ENCODE measurements at places on chromosomes 4 and X. TPM values are rescaled to one million over a fixed set of nuclear protein-coding genes. Genes with fewer than 3 reads are reported as not detected.

DNA sequence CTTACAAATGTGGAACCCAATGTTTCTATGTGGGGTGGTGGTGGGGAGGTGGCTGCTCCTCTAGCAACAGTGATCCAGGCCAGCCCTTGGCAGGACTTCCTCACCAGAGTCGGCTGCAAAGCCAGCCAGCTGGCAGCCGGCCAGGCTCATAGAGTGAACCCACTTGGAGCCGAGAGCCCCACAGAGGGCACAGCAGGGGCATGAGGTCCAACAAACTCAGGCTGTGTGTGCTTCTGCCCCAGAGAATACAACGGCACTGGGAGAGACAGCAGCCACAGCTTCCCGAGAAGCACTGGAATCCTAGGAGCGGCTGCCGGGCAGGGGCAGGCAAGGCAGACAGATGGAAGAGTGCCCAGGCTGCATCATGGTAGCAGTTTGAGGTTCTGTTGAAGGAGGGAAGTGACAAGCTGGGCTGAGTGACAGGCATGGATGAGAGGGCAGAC, 23.5 kb upstream of the SOWAHD start:
- DNase-seq = no peak

DNA sequence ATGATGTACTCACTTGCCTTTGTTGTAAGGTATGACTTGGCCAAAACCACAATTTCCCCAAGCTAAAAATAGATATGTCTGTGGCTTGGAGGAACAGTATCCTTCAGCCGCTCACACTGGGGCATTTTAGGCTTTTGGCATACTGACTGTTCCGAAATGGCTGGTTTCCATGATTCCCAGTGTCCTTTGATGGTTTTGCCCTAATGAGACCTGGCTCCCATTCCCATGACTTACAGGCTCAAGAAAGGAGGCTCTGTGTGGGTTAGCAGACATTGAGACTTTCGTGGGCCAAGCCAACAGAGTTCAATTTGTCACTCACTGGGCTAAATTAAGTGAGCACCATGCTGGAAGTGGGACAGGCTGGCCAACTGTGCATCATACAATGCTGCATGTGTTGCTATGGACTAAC, 150.6 kb downstream of the CEP135 start:
- DNase-seq = no peak

The PNCK gene
- total RNA-seq = not detected

- DNase-seq = no peak
These were observed 134.4 kb upstream of the JADE1 start for GRCh38 chr4:128675083-128675482.

The TMEM150C gene
- 4.4 TPM for total RNA-seq

DNA sequence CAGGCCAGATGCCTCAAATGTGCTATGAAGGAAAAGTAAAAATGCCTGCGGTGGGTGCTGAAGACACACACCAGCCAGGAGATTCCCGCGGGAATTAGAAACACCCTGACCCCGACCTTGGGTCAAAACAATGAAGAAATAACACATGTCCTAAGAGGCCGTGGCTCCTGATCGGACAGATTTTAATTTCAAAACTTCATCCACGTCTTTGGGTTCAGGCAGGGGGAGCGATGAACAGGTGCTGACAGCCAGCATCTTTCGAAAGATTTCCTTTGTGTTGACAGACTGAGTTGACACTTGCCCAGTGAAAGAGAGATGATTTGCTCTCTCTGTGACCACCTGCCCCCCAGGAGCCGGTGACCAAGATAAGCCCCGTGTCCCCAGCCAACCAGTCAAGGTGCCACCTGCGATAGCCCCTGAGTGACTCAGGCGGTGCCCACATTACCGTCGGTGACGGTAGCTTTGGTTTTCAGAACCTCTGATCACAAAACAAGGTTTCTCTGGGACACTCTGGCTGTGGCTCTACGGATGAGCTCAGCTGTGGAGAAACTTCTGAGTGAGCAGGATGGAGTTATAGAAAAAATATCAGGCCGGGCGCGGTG, 11.0 kb upstream of the IL3RA start:
- no peak for DNase-seq

DNA sequence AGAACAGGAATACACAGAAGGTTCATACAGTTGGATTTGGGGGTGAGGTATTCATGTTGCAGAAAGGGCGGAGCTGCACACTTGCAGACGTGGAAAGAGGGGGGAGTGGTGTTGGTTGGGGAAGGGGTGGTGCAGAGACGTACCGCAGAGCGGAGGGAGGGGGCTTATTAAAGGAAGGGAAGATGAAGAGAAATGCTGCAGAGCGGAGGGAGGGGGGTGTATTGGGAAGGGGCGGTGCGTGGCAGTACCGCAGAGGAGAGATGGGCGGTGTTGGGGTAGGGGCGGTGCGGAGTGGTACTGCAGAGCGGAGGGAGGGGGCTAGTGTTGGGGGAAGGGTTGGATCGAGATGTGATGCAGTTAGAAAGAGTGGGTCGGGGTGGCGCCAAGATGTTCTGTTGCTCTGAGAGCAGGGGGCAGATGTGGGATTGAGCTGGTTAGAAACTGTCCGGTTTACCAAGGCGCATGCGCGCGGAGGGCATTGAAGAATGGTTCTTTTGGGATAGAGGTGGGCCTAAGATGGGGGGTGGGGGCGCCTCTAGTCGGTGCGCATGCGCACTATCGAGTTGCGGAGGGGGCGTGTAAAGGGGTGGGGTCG, 900 bp downstream of the TRO start:
- no peak for DNase-seq

DNA sequence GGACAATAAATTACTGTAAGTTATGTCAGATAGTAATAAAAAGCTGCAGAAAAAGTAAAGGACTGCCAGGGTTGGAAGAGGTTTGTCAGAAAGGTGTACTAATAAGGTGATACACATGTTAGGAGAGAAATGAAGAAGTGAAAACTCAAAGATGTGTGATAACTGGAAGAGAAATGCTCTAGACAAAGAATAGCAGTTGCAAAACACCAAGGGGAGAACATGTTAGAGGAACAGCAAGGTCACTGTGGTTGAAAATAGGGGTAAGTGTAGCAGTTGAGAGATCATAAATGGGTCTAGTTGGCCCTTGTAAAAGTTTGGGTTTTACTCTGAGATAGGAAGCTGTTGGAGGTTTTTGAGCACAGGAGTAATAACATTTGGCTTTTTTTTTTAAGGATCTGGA, 46.9 kb downstream of the HSPA4L start:
- no peak for DNase-seq

GRCh38 chrX:63754136-63754859, 30.7 kb downstream of the ARHGEF9 start:
- DNase-seq = no peak

The ELOVL6 gene
- total RNA-seq = 7.1 TPM

DNA sequence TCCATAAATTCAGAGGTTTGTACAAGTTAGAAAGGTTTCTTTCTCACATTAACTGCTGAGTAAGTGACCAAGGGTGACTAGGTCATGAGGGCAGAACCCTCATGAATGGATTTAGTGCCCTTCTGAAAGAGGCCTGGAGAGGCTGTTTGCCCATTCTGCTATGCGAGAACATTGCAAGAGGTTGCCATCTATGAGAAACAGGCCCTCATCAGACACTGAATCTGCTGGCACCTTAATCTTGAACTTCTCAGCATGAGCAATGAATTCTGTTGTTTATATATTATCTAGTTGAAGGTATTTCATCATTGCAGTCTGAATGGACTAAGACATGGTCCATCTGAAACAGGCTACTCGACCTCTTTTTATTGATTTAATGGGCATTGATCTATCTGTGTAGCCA, 96.2 kb upstream of the GPRIN3 start:
- no peak for DNase-seq

The FAM184B gene
- not detected for total RNA-seq

DNA sequence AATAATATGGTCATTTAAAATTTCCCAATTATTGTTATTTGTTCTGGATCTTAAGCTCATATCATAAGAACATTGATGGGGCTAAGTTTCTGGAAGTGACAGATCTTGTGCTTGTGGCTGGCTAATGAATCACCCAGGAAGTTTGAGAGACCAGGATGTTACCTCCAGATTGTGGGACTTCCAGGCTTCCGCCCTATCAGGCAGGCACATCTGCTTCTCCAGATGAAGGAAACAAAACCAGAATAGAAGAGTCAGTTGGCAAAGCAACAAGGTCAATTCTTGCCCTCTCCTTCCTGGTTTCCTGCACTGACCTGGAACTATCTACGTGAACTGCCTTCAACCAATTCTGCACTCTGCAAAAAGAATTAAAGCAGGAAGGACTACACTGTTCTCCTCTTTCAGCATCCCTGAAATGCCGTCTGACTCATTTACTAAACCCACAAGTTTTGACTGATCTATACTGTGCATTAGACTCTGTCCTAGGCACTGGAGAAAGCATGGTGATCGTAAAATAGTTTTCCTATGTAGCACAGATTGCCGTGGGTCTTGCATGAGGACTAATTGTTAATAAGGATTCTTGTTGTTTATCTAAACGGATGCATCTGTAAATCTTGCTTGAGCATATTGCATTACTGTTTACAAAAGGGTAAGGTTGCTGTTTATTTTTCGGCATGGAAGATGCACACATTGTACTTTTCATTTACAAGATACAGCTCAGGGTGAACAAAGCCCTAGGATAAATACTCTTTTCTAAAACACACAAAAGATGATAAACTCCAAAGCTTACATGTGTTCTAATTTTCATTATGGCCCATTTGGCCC, 74.6 kb downstream of the AMELX start:
- DNase-seq = peak; percentile 22

GRCh38 chrX:154412468-154412867, 1.1 kb downstream of the TAFAZZIN start:
- no peak for DNase-seq

The COL4A6 gene
- 1.5 TPM for total RNA-seq

- no peak for DNase-seq
These were observed 40.7 kb downstream of the ANXA3 start for GRCh38 chr4:78592088-78592783.

The NLGN4X gene
- not detected for total RNA-seq

The CHIC2 gene
- 68.0 TPM for total RNA-seq

- DNase-seq = no peak
These were observed 197.7 kb downstream of the GC start for GRCh38 chr4:71586087-71586763.

The ASMT gene
- total RNA-seq = not detected

GRCh38 chr4:122733787-122734120, 1.2 kb downstream of the BBS12 start:
- no peak for DNase-seq

The EPGN gene
- not detected for total RNA-seq

The USP17L26 gene
- not detected for total RNA-seq

GRCh38 chr4:26476545-26476944, 13.7 kb downstream of the CCKAR start:
- no peak for DNase-seq

- no peak for DNase-seq
These were observed 236.3 kb upstream of the NWD2 start for GRCh38 chr4:37008199-37008598.

DNA sequence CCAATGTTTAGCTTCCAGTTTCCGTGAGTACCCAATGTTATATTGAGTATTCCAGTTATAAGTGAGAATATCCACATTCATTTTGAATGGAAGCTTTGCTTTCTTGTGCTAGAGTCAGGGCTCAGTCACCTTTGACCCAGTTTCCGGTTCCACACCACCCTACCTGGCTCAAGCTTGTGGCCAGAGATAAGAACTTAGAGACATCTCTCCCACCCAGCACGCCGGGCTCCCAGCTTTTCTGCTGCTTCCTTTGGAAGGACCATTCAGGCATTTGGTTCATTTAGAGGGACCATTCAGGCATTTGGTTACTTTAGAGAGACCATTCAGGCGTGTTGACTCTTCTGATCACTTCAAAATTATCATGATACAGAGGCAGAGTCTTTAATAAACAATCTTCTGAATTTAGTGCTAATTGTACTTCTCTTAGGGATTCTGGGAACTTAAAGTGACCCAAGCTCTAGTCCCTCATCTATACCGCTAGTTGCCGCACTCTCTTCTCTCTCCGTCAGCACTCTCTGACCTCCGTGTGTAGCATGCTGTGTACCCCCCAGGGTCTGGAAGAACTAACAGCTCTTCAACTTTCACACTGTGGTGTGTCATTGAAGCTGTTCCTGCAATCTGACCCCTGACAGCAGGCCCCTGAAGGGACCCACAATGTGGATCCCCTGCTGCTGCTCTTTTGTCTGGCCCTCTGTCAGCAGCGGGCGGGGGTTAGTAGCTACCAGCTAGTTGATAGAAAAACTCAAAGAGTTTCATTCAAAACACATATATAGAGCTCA, 943.1 kb downstream of the ARAP2 start:
- no peak for DNase-seq

The HS3ST1 gene
- total RNA-seq = 5.3 TPM

DNA sequence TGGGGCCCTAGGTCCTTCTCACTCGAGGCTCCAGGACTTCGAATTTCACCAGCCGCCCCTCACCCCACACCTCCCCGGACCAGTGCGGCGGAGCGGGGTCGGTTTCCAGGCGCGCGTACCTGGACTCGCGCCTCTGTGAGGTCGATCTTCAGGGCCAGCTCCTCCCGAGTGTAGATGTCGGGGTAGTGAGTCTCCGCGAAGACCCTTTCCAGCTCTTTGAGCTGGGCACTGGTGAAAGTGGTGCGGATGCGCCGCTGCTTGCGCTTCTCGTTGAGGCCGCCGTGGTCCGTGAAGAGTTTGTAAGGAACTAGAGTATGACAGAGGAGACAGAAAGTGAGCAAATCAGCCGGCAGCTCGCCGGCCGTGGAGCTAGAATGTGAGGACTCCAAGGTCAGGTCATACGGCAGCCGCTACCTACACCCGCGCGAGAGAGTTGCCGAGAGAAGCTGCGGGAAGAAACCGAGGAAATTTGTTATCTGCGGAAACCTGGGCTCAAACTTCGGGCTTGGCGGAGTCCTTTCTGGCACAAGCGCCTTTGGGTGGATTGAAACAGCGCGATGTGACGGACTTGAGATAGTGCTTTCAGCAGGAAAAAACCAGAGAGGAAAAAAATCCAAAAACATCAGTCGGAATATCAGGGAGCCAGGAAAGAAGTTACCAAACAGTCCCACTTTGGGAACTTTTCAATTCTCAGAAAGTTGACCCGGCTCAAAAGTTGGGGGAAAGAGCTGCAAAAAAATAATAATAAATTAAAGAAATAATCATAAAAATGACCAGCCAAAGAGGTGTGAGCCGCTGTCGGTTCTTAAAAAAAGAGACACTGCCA, 1.1 kb downstream of the PHOX2B start:
- no peak for DNase-seq

GRCh38 chrX:40448793-40449192, 132.0 kb upstream of the ATP6AP2 start:
- DNase-seq = no peak

GRCh38 chrX:5829060-5829459, 399.6 kb downstream of the NLGN4X start:
- DNase-seq = no peak

- DNase-seq = no peak
These were observed 42.5 kb upstream of the KCNIP4 start for GRCh38 chr4:21991050-21991449.

- DNase-seq = peak; percentile 47
These were observed 12.3 kb upstream of the XPNPEP2 start for GRCh38 chrX:129726307-129727111.

The BRS3 gene
- total RNA-seq = not detected

- DNase-seq = no peak
These were observed 57.3 kb downstream of the SEPTIN11 start for GRCh38 chr4:77006753-77007353.

GRCh38 chr4:53844133-53844532, 220.3 kb downstream of the CHIC2 start:
- no peak for DNase-seq

All from pulmonary artery endothelial cell (primary cell).